ENCODE measurements at places on chromosomes 2 and 18.

GRCh38 chr2:218264773-218265561 is 4.2 kb downstream of the GPBAR1 start:
- DNase-seq: no peak

- DNase-seq: no peak
These were observed 194.9 kb downstream of the SS18 start for GRCh38 chr18:25895518-25895917.

- no peak for DNase-seq
These were observed 57.2 kb upstream of the LYPD6B start for GRCh38 chr2:148981324-148981723.

GRCh38 chr2:201854841-201855240 is 48.5 kb downstream of the CDK15 start:
- DNase-seq: peak; percentile 71

DNA sequence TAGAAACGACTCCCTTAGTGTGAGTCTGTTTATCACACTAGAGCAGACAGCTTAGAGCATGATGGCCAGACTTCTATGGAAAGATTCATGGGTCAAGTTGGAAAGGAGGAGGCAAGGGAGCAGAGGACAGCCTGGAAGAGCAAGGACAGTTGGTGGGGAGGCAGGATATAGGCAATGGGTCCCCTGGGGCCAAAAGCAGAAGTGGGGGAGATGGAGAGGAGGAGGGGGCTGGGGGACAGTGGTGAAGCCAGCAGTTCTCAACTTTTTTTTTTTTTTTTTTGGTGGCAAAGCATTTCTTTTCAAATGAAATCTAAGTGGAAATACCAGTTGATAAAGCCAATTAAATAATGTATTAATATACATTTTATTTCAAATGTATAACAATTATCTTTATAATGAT is 197.9 kb downstream of the HRH4 start:
- no peak for DNase-seq

- DNase-seq: no peak
These were observed 105.4 kb upstream of the MAP4K3 start for GRCh38 chr2:39542523-39542922.

GRCh38 chr2:172012677-172013391 is 13.1 kb downstream of the METAP1D start:
- no peak for DNase-seq

DNA sequence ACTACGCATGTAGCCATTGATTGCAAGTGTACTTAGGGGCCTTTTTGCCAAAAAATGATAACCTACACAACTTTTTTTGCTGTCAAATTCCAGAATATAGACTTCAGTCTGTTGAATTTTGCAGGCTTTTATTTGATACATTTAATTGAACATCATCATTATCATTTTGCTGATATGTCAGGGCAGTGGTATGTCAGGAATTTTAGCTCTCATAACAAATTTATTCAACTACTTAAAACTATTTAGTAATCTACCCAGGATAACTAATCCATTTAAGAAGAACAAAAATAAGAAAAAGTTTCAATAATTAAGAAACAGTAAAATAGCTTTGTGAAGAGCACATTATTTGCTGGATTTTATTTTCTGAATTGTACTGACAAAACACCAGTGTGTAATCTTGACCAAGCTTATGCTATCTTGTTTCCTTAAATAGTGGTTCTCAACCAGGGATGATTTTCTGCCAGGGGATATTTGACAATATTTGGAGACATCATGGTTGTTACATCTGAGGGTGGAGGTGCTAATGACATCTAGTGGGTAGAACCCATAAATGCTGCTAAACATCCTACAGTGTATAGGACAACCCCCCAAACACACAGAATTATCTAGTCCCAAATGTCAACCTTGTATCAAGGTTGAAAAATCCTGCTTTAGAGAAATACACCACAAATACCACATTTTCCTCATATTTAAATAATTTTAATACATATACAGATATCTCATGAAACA is 12.1 kb upstream of the TTN start:
- DNase-seq: peak; percentile 15

GRCh38 chr2:203737360-203737759 is 30.9 kb downstream of the CD28 start:
- DNase-seq: no peak

GRCh38 chr2:226483745-226484619 is 315.6 kb downstream of the IRS1 start:
- peak; percentile 68 for DNase-seq

DNA sequence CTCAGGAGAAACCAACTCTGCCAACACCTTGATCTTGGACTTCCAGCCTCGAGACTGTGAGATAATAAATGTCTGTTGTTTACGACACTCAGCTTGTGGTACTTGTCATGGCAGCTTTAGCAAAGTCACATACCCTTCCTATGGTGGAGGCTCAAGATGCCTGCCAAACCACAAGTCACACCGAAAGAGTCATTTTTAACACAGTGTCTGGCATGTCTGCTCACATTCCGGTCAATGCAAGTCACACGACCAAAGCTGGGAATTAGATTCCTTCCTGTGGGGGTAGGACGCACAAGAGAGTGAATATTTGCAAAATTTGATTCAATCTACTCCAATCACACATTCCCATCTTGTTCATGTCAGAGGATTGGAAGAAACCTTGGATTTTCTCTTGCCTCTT is 24.6 kb downstream of the KCNE4 start:
- peak; percentile 67 for DNase-seq

DNA sequence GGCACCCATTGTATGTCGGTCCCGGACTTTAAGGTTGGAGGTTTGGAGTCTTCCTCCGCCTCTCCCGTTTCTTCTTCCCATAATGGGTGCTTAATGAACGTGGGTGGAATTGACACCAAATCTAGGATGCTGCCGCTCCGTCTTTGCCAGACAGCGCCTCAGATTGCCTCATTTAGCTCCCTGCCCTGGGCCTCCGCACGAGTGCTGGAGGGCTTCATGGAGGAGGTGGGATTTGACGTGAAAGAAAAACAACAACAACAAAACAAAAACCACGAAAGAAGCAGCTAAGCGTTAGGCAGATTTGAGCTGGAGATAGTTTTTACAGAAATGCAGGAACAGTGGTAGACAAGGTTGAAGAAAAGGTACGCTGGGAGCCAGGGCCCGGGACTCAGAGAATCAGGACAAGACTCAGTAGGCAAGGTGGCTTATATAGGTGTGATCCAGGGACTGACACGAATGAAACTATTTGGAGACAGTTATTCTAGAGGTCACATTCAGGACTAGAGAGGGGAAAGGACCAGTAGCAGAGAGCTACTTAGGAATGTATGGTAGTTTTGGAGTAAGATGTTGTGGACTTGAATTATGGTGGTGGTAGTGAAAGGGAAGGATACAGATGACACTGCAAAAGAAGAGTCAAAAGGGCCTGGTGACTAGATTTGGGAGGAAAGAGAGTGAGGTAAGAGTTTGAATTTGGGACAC is 605 bp downstream of the ZNF2 start:
- no peak for DNase-seq

GRCh38 chr2:235390108-235390815 is 103.6 kb upstream of the AGAP1 start:
- peak; percentile 30 for DNase-seq

DNA sequence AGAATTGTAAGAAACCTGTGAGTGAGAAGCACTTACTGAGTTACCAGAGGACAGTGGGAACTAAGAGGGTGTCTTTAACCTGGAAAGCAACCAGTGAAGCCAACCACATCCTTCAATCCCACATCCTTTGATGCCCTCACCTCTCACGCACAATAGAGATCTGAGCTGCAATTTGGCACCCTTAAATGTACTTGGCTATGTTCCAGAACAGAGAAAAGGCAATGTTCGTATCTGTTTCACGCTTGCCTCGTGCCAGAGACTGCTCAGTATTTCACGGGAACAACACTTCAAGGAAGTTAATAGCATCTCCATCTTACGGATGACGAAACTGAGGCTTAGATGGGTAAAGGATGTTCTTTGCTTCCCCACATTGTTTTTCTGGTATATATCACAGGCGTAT is 167.4 kb downstream of the DPP10 start:
- DNase-seq: no peak

GRCh38 chr2:46924608-46925007 is 9.0 kb upstream of the MCFD2 start:
- DNase-seq: no peak

DNA sequence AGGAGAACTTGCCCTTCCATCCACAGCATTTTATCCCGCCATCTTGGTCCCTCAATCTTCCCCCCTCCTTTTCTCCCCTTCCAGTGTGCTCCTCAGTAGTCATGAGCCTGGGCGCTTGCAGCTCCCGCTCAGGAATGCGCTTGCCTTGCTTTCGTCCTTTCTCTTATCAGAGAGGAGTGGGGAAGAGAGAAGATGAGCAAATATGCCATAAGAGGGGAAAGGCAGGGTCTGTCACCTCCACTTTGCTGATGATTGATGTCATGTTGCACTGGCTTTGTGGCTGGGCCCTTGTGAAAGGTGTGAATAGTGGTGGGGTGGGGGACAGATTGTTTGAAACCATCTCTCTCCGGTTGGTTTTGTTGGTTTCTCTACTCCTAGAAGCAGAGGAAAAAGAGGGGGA is 569.3 kb downstream of the TNS1 start:
- DNase-seq: no peak

DNA sequence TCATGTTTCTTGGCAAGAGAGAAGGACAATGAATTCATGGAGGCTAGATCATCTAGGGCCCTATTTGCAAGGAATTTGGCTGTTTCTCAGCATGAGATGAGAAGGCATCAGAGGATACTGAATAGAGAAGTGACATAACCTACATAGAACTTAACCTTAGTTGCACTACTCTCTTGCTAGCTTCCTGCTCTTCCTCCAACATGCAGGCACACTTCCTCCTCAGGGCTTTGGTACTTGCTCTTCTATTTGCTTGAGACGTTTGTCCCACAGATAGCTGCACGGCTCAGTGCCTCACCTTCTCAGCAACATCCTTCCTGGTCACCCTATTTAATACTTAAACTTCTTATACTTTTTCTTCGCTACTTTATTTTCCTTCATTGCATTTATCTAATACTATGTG is 20.0 kb upstream of the LANCL1 start:
- DNase-seq: no peak

DNA sequence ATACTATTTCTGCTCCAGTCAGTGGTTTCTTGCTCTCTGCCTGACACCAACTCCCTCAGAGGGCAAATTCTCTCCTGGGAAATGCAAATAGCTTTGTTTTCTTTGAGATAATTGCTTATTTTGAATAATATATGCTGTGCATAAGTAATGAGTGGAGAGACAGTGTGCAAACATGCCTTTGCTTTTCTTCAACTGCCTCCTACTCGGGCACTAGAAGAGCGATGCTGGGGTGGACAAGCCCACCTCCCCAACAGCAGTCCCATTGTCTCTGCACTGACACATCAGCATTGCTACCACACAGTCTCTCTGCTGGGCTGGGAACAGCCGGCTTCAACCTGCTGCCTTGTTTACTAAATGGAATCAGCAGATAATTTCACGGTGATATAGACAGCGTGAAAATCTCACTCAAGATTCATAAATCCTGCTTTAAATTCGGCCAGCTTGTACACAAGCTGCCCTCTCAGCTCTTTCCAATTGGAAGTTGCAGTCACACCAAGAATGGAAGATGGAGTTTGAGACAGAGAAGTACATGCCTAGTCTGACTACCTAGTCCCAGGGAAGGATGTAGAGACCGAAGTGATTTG is 694.5 kb downstream of the TDRD15 start:
- no peak for DNase-seq

DNA sequence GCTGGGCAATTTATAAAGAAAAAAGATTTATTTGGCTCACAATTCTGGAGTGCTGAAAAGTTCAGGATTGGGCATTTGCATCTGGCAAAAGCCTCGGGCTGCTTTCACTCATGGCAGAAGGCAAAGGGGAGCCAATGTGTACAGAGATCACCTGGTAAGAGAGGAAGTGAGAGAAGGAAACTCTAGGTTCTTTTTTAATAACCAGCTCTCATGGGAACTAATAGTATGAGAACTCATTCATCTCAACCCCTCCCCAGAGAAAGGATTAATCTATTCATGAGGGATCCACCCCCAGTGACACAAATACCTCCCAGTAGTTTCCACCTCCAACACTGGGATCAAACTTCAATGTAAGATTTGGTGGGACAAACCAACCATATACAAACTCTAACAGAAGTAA is 129.0 kb downstream of the EVA1A start:
- DNase-seq: peak; percentile 7

- DNase-seq: no peak
These were observed 181.3 kb upstream of the ZEB2 start for GRCh38 chr2:144701259-144701658.

GRCh38 chr2:98484121-98484557 is 39.5 kb downstream of the INPP4A start:
- DNase-seq: no peak

DNA sequence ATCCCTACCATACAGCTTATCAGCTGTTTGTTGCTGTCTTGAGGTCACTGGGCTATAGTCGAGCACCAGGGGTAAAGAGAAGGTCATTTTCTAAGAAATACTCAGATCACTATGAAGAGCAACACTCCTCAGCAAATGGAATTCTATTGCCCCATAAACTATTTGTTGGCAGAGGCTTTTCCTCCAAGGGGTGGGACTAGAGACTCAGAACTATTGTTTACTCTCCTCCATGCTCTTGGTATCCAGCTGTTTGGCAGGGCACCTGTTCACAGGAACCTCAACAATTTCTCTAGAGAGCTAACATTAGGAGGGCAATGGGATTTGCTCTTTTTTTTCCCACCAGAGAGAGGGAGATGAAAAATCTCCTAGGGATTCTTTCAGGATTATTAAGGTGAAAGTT is 249.1 kb upstream of the SPRED2 start:
- no peak for DNase-seq

DNA sequence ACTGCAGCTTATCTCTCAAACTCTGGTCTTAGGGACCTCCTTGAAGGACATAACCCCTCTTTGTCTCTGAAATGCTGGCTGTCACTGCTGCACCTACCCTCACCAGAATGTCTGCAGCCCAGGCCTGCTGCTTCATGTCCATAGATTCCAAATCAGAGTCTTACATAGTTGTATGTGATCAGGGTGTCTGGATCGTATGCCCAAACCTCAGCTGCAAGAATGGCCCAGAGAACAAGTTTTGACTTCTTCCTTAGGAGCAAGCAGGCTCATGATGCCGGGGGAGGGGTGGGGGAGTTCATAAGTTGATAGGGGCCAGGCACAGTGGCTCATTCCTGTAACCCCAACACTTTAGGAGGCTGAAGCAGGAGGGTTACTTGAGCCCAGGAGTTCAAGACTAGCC is 55.8 kb upstream of the RMDN2 start:
- no peak for DNase-seq

- no peak for DNase-seq
These were observed 16.1 kb upstream of the GNAL start for GRCh38 chr18:11672846-11673454.

GRCh38 chr2:184174493-184175104 is 423.7 kb upstream of the ZNF804A start:
- no peak for DNase-seq

DNA sequence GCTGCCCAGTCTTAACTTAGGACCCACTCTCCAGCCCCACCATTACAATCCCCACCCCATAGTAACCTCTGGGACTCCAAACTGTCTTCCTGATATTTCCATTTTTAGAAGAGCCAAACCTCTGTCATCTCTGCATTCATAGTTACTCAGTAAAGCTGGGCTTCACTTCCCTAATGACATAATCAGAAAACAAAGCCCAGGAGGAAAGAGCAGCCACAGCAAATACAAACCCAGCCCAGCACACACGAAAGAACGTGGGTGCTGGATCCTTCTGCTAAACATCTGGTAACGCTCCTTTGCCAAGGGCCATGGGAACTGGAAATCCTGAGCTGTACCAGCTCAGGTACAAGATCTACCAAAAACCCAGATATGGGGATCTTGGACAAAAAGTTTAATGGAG is 36.8 kb upstream of the RIOK3 start:
- DNase-seq: no peak

Measured in iris pigment epithelial cell (primary cell).